Stimulated activated CD4-positive, alpha-beta T cell treated with anti-CD3 and anti-CD28 coated beads, TNF-alpha, amount 100 ng/mL, for 1 hour (primary cell): ENCODE measurements at places on chromosomes 2 and 18.

GRCh38 chr2:54579682-54580620, 123.8 kb downstream of the SPTBN1 start:
- no peak for DNase-seq

DNA sequence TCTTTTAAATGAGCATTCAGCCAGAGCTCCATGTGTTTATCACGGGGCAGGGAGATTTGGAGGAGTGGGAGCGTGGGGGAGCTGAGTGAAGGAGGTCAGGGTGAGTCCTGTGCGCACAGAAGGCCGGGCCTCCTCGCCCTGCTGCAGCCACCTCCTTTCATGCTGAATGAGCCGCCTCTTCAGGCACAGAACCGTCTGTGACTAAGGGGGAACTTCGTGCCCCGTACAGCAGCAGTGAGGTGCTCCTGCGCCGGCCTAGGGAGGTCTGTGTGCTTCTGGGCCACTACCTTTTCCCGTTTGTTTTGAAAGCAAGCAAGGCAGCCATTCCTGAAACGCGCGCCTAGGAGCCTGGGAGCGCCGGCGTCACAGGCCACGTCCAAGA, 27.1 kb upstream of the ZNF516 start:
- DNase-seq = no peak

DNA sequence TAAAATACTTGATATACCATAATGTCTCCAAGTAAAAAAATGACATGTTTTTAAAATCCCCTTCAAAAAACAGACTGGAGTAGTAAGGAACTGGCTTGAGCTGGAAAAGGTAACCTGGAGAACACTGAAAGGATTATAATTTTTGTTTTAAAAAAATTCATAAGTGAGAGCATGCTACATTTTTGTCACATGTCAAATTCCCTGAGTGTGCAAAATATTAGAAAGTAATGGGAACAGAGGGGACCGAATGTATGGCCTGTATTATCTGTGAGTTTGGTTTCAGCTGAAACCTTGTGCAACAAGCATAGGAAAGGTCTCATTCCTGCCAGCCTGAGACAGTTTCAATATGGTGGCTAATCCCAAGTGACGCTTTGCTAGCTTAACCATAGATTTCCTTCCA, 202.5 kb downstream of the SLC39A10 start:
- no peak for DNase-seq

GRCh38 chr2:195470622-195471021, 186.4 kb upstream of the SLC39A10 start:
- no peak for DNase-seq

- DNase-seq = no peak
Measured at GRCh38 chr2:239602290-239603282, 201.8 kb upstream of the HDAC4 start.

GRCh38 chr2:73987109-73987947, 2.6 kb downstream of the TET3 start:
- no peak for DNase-seq

DNA sequence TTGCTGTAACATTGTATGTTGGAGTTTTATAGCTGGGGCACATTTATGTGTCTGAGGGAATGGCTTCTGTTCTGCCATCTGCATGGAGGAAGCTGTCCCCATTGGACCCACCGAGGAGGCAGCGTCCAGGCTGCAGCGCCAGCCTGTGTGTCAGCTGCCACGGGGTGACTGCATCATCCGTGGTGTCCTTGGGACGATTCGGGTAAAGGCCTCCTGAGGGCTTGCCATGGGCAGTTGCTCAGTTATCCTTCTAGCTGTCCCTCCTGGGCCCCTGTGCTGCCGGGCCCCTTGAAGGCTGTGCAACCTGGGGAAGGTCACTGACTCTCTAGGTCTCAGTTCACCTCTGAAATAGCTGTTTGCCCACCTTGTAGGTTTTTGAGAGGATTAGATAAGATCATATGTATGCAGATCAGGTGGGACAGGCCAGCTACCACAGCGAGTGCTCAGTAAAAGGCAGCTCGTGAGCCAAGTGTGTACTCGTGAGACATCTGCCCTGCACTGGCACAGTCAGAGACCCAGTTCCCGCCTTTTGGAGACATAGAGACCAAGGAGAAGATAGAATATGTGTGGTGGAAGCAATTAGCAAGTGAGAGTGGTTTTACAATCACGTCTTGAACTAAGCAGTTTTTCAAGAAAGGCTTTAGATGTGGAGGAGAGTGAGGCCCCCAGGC, 10.6 kb downstream of the LDLRAD4 start:
- DNase-seq = no peak

GRCh38 chr2:170742000-170742399, 26.9 kb downstream of the SP5 start:
- no peak for DNase-seq

- DNase-seq = no peak
Measured at GRCh38 chr2:108978709-108979111, 10.3 kb downstream of the EDAR start.

GRCh38 chr2:240629619-240629967, 4.3 kb downstream of the GPR35 start:
- no peak for DNase-seq

- DNase-seq = no peak
Measured at GRCh38 chr2:159661286-159661685, 44.9 kb upstream of the BAZ2B start.

- DNase-seq = no peak
Measured at GRCh38 chr2:74867841-74868658, 34.1 kb downstream of the HK2 start.

DNA sequence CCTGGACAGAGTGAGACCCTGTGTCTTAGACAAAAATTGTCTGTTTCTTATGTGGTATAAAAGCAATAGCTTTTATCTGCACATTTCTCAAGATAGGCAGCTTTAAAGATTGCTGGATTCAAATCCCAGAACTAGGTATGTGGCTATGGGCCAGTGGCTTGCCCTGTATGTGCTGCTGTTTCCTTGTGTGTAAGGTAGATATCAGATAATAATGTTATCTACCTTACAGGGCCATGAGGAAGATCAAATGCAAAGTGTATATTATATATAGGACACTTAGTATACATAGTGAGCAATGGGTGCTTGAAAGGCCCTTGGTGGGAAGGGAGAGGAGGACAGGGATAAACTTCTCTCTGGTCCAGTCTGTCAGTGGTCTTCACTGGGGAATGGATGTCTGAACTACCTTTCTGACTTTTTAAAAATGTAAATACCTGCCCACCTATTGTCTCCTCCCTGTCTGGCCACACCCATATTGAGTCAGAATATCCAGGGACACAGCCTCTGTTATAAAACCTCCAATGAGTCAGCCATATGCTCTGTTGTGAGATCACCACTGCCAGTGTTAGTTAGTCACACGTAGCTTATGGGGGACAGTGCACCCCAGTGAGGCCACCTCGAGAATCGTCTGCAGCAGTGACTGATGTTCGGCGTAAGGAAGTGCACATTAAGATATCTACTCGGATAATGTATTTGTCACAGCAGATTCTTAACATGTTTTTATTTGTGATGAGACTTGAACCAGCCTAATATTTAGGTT, 383.4 kb downstream of the PTPRM start:
- DNase-seq = no peak

GRCh38 chr2:105038383-105039061, 653 bp downstream of the MRPS9 start:
- DNase-seq = peak; percentile 1

DNA sequence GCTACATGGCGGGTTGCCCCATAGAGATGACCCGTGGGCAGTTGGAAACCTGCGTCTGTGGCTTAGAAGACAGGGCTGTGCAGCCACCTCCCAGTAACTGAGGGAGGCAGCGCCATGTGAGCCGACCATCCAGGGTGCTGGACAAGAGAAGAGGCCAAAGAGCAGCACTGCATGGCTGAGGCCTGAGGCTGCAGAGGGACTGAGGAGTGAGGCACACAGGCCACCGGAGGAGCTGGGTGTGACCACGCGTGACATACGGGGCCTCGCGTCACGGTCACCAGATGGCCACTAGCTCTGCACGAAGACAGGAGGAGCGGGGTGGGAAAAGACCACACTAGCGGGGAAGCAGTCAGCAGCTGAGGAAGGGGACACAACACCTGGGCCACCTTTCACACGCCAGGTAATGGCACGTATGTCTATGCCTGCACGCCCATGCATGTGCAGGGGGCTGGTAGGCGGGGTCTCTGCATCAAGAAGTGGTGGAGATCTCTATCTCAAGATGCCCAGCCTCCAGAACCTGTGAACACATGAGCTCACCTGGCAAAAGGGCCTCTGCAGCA, 61.4 kb downstream of the NDUFA10 start:
- no peak for DNase-seq

- no peak for DNase-seq
Measured at GRCh38 chr2:229780856-229781773, 66.8 kb upstream of the DNER start.
